Activated naive CD8-positive, alpha-beta T cell treated with anti-CD3 and anti-CD28 coated beads, Interleukin-2, amount 10 ng/mL, durations not matched to agents 7 days and 5 days (primary cell): ENCODE measurements at places on chromosomes 16 and 17.

DNA sequence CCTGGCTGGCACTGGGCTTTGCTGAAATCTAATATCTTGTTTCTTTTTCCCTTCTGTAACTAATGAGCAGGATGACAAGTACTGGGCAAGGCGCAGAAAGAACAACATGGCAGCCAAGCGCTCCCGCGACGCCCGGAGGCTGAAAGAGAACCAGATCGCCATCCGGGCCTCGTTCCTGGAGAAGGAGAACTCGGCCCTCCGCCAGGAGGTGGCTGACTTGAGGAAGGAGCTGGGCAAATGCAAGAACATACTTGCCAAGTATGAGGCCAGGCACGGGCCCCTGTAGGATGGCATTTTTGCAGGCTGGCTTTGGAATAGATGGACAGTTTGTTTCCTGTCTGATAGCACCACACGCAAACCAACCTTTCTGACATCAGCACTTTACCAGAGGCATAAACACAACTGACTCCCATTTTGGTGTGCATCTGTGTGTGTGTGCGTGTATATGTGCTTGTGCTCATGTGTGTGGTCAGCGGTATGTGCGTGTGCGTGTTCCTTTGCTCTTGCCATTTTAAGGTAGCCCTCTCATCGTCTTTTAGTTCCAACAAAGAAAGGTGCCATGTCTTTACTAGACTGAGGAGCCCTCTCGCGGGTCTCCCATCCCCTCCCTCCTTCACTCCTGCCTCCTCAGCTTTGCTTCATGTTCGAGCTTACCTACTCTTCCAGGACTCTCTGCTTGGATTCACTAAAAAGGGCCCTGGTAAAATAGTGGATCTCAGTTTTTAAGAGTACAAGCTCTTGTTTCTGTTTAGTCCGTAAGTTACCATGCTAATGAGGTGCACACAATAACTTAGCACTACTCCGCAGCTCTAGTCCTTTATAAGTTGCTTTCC, 56.0 kb downstream of the HLF start:
- DNase-seq = no peak

DNA sequence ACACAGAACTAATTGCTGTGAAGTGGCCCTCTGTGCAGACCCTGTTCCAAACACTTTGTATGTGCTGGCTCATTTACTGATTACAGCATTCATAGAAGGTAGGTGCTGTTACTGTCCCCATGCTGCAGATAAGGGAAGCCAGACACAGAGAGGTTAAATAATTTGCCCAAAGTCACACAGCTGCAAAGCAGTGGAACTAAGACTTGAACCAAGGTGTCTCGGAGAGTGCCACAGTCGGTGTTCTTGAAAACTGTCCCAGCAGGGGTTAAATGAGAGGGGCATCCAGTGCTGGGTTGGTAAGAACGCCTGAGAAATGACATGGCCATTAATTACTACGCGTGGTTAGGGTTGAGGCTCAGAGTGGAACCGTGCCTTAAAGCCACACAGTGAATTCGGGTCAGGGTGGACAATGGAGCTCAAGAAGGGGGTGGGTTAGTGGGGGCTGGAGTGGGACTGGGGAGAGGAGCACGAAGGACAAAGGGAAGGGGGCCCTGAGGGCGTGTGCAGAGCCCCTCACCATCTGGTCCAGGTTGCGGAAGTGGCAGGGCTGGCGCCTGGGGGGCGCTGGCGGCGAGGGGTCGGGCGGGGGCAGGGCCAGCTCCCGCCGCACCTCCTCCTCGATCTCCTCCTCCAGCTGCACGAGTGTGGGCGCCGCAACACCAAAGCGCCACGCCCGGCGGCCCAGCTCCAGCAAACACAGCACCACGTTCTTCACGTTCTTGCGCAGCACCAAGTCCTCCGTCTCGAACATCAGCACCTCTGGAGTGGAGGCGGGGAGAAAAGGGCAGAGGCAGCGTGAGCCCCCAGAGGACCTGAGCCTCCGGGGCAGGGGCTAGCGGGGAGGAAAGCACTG, 3.3 kb downstream of the GAS2L2 start:
- no peak for DNase-seq

- no peak for DNase-seq
Measured at GRCh38 chr16:57422026-57422944, 17.7 kb downstream of the CCL17 start.

DNA sequence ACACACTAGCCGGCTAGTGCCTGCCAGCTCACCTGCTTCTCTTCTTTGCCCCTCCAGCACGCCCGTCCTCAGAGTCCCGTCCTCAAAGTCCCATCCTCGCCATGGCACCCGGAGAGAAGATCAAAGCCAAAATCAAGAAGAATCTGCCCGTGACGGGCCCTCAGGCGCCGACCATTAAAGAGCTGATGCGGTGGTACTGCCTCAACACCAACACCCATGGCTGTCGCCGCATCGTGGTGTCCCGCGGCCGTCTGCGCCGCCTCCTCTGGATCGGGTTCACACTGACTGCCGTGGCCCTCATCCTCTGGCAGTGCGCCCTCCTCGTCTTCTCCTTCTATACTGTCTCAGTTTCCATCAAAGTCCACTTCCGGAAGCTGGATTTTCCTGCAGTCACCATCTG, 3.6 kb downstream of the SCNN1G start:
- DNase-seq = no peak

- no peak for DNase-seq
Measured at GRCh38 chr17:46166692-46167249, 26.5 kb downstream of the KANSL1 start.

GRCh38 chr16:27410761-27411160, 8.8 kb downstream of the IL21R start:
- DNase-seq = no peak

GRCh38 chr16:30348113-30348512, 7.0 kb downstream of the CD2BP2 start:
- no peak for DNase-seq

GRCh38 chr17:39950871-39951348, 11.9 kb upstream of the GSDMA start:
- DNase-seq = no peak

DNA sequence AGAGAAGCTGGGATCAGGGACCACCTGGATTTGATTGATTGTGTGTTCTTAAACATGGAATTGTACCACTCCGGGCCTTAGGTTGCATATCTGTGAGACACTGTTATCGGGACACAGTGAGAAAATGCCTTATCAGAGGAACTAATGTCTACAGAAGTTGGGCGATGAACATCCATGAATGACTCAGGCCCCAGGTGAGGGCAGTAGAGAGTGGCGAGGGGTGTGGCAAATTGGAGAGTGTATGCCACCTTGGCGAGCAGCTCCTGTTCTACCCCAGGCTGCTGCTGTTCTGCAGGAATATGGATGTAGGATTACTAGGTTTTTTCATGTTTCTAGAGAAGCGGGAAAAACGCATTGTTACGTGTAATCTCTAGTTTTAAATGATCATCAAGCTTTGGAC, 38.8 kb downstream of the CLEC16A start:
- no peak for DNase-seq

DNA sequence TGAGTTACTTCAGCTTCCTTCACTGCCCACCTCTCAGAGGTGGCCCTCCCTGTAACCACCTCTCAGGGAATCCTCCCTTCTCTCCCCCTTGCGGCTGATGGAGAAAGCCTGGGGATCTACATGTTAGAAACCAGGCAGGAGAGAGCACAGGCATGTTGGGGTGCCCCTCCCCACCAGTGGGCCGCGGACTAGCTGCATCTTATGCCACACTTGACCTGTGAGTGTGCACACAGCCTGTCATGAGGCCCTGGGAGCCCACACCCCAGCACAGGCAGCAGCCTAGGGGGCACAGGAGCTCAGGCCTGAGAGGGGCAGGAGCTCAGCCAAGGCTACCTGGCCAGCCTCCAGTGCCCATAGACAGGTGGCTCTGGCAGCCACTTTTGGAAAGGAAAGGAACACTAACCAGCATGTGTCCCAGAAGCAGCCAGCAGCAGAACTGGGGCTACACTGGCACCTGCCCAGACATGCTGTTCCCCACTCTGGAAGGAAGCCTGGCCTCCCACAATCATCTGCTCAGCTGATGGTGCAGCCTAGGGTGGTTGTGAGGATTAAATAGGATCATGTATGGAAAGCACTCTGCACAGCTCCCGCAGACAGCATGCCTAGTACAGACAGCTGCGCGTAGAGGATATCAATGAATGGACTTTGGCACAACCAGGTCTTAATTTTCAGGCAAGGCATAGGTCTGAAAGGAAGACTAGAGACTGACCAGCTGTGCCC, 60.5 kb downstream of the TMEM132E start:
- no peak for DNase-seq
